Keratinocyte (primary cell): ENCODE measurements at places on chromosomes 1 and 21. TPM values are rescaled to one million over a fixed set of nuclear protein-coding genes. Genes with fewer than 3 reads are reported as not detected.

DNA sequence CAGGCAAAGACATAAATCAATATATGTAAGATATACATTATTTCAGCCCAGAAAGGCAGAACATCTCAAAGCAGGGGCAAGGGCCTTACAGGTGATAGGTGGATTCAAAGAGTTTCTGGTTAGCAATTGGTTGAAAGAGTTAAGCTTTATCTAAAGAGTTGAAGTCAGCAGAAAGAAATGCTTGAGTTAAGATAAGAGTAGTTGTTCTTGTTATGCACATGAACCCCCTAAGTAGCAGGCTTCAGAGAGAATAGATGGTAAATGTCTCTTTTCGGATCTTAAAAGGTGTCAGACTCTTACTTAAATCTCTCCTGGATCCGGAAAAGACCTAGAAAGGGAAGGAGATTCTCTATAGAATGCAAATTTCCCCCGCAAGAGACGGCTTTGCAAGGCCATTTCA, 8.3 kb upstream of the ZBTB40 start:
- H3K4me3 ChIP-seq = no peak overlapping the region
- peaks cover 3% of the 10 kb centered on the region for H3K27me3 ChIP-seq
- no peaks in the 10 kb centered on the region for H3K4me1 ChIP-seq
- H3K27ac ChIP-seq = no peak overlapping the region
- DNase-seq = no peak

- no peak overlapping the region for H3K4me3 ChIP-seq
Measured at GRCh38 chr1:51088474-51088873, 13.6 kb upstream of the C1orf185 start.

DNA sequence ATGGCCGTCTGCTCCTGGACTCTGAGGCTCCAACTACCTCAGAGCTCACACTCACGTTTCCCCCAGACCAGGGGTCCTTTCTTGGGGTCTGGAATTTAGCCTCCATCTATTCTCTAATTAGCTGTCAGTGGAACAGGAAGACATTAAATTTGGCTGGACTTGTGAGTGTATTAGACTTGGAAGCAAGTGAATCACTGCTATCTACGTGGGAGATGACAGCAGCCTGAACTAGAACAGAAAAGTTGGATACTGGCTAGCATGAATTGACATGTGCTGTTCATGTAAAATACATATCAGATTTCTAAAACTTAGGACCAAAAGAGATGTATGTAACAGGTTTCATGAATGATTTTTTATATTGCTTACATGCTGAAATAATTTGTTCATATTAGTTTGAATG, 28.0 kb downstream of the TAF5L start:
- no peaks in the 10 kb centered on the region for H3K4me1 ChIP-seq
- peaks cover 20% of the 10 kb centered on the region for H3K36me3 ChIP-seq
- H3K27ac ChIP-seq = no peak overlapping the region

- no peaks in the 10 kb centered on the region for H3K36me3 ChIP-seq
- no peak for DNase-seq
Measured at GRCh38 chr1:232585486-232585885, 44.4 kb downstream of the SIPA1L2 start.

- no peaks in the 10 kb centered on the region for H3K36me3 ChIP-seq
- H3K27me3 ChIP-seq = no peaks in the 10 kb centered on the region
- no peak overlapping the region for H3K4me3 ChIP-seq
- DNase-seq = no peak
Measured at GRCh38 chr1:230303069-230303468, 123.1 kb downstream of the PGBD5 start.

- H3K36me3 ChIP-seq = no peaks in the 10 kb centered on the region
- peaks cover 6% of the 10 kb centered on the region for H3K4me1 ChIP-seq
- no peak overlapping the region for H3K27ac ChIP-seq
- no peaks in the 10 kb centered on the region for H3K27me3 ChIP-seq
- H3K4me3 ChIP-seq = no peak overlapping the region
Measured at GRCh38 chr1:47208374-47208850, 18.6 kb upstream of the PDZK1IP1 start.

NOC2L gene
- 51.0 to 74.0 TPM (median 51.8 TPM) in 3 replicates for polyA plus RNA-seq

GRCh38 chr1:63790989-63791388, 17.2 kb downstream of the ROR1 start:
- H3K27ac ChIP-seq = no peak overlapping the region
- no peak overlapping the region for H3K4me3 ChIP-seq

DNA sequence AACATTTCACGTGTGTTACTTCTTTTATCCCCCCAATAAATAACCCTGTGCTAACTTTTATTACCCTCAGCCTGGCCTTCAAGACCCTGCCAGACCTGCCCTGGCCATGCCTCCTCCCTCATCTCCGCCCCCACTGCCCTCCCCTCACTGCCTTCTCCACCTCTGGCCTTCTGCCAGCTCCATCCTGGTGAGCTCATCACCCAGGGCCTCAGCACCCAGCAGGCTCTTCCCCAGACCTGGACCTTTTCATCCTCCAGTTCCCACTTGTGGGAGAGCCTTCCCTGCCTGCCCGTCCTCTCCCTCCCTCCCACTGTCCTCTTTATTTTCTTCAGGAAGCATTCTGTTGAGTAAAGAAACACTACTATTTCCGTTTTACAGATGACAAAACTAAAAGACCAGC, 72.0 kb downstream of the SLC66A1 start:
- H3K4me1 ChIP-seq = peaks cover 8% of the 10 kb centered on the region
- DNase-seq = no peak
- H3K36me3 ChIP-seq = peaks cover 17% of the 10 kb centered on the region
- H3K27me3 ChIP-seq = no peaks in the 10 kb centered on the region

DNA sequence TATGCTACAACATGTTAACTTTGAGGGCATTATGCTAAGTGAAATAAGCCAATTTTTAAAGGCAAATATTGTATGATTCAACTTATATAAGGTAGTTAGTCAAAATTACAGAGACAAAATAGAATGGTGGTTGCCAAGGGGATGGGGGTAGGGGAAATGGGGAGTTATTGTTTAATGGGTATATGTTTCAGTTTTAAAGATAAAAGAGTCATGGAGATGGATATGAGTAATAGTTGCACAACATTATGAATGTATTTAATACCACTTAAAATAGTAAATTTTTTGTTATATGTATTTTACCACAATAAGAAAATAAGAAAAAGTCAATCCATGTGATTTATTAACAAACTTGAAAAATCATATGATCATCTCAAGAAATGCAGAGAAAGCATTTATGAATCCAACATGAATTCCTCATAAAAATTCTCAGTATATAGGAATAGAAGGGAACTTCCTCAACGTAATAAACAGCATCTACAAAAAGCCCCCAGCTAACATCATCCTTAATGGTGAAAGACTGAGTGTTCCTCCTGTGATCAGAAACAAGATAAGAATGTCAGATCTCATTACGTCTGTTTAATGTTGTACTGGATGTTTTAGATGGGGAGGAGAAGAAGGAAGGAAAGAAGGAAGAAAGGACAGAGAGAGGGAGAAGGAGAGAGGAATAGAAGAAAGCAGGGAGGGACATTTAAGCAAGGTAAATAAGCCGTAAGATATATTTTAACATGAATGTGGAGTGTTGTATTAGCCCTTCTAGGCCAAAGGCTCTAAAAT, 6.7 kb upstream of the TSEN15 start:
- no peak for DNase-seq
- H3K27me3 ChIP-seq = peaks cover 7% of the 10 kb centered on the region
- no peaks in the 10 kb centered on the region for H3K4me1 ChIP-seq
- H3K4me3 ChIP-seq = no peak overlapping the region

DNA sequence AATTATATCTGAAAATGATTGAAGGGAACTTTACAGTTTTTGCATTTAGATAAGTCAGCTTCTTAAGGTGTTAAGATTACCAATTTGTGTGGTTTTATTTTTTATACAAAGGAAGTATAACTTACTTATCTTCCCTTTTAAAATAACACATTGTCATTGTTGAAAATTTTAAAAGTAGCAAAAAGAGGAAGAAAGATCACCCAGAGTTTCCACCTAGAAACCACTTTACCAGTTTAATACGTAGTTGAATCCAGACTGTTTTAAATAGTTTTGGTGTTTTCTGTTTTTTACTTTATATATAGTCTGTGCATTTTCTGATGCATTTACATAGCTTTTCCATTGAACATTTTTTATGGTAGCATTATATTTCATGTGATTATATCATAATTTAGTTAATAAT, 6.1 kb downstream of the CCDC18 start:
- no peaks in the 10 kb centered on the region for H3K4me1 ChIP-seq
- H3K4me3 ChIP-seq = no peak overlapping the region
- DNase-seq = no peak
- no peaks in the 10 kb centered on the region for H3K27me3 ChIP-seq

TTC39A gene
- 0.58 to 1.4 TPM (median 1.4 TPM) in 3 replicates for polyA plus RNA-seq

VASH2 gene
- polyA plus RNA-seq = 0.03 to 0.04 TPM in 2 of 3 replicates, not detected in the other

LCE1D gene
- 0.33 TPM in 1 of 3 replicates, not detected in the others for polyA plus RNA-seq

- no peak for DNase-seq
- no peaks in the 10 kb centered on the region for H3K27me3 ChIP-seq
- H3K4me1 ChIP-seq = peaks cover 50% of the 10 kb centered on the region
- H3K36me3 ChIP-seq = no peaks in the 10 kb centered on the region
Measured at GRCh38 chr1:202807926-202808757, at the start of gene KDM5B. KDM5B (minus strand) TSS chr1:202808421; CDS start chr1:202808305, 116 bp downstream.

LEFTY1 gene
- polyA plus RNA-seq = not detected in 3 replicates

- no peak overlapping the region for H3K4me3 ChIP-seq
- no peaks in the 10 kb centered on the region for H3K4me1 ChIP-seq
- H3K36me3 ChIP-seq = no peaks in the 10 kb centered on the region
- H3K27me3 ChIP-seq = peaks cover 11% of the 10 kb centered on the region
Measured at GRCh38 chr1:2571348-2571747, 15.2 kb downstream of the TNFRSF14 start.

DNA sequence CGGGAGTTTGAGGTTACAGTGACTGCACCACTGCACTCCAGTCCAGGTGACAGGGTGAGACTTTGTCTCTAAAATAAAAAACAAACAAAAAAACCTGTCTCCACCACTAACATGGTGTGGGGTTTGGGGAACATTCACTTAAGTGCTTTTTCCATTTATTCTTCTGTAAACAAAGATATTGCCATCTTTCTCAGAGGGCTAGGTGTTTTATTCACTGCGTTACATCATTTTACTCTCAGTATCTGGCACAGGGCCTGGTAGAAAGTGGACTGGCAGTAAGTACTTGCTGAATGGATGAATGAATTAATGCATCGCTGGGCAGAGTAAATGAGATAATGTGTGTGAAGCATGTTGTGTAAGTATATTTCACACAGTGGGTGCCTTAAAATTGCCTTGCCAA, 20.1 kb downstream of the KIAA0040 start:
- DNase-seq = no peak
- no peak overlapping the region for H3K27ac ChIP-seq
- H3K4me1 ChIP-seq = peaks cover 41% of the 10 kb centered on the region
- no peak overlapping the region for H3K4me3 ChIP-seq

DNA sequence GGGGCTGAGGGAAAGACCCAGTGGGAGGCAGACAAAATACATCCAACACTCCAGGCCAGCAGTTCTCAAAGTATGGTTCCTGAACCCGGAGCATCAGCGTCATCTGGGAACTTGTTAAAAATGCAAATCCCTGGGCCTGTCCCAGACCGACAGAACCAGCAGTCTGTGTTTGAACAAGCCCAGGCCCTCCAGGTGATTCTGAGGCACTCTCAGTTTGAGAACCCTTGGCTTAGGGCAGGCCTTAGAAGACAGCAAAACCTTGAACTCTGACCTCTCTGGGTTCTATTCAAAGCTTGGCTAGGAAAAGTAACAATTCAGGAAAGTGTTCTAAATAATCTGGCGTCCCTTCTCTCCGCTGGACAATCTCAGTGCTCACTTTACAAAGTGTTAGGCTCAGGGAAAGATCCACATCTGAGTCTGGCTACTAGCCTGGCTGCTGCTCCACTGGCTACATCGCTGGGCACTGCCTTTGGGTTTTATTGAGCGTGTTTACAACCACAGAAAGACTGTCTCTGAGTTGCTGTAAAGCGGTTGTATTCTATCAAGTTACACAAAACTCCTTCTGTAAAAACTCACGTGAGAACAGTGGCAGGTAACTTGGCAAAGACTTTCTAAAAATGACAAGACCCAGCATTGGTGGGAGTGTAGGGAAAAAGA, 166.1 kb downstream of the HIVEP3 start:
- no peak overlapping the region for H3K4me3 ChIP-seq
- H3K36me3 ChIP-seq = no peaks in the 10 kb centered on the region
- DNase-seq = no peak
- peaks cover 9% of the 10 kb centered on the region for H3K4me1 ChIP-seq
- H3K27ac ChIP-seq = peak overlapping the region; percentile 6
- no peaks in the 10 kb centered on the region for H3K27me3 ChIP-seq

- no peaks in the 10 kb centered on the region for H3K27me3 ChIP-seq
- H3K27ac ChIP-seq = peak overlapping the region; percentile 92
- peaks cover 8% of the 10 kb centered on the region for H3K36me3 ChIP-seq
- DNase-seq = no peak
- peaks cover 82% of the 10 kb centered on the region for H3K4me1 ChIP-seq
Measured at GRCh38 chr1:158011714-158012113, 18.3 kb downstream of the KIRREL1 start.

CDCA8 gene
- polyA plus RNA-seq = 3.7 to 22.1 TPM (median 15.1 TPM) in 3 replicates

DNA sequence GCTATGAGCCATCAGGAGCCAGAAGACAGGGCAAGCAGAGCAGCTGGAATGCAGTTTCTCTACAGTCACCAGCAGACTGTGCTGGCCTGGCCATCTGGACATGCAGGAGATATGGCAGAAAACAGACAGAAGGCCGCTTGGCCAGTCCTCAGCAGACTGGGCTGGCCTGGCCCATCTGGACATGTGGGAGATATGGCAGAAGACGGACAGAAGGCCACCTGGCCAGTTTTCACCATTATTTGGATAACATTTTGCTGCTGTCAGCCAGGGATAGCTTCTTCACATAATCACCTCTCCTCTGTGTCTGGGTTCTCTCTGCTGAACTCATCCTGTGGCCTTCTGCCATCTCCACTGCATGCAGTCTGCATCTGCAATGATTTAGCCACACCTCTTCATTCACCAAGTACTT, 25.0 kb upstream of the CACYBP start:
- H3K36me3 ChIP-seq = no peaks in the 10 kb centered on the region
- no peaks in the 10 kb centered on the region for H3K27me3 ChIP-seq
- no peak overlapping the region for H3K27ac ChIP-seq
- H3K4me1 ChIP-seq = peaks cover 22% of the 10 kb centered on the region

TPM3 gene
- 294 to 691 TPM (median 585 TPM) in 3 replicates for polyA plus RNA-seq

PYHIN1 gene
- 0.14 to 0.82 TPM (median 0.37 TPM) in 3 replicates for polyA plus RNA-seq

- H3K4me1 ChIP-seq = peaks cover 25% of the 10 kb centered on the region
- H3K36me3 ChIP-seq = no peaks in the 10 kb centered on the region
- H3K27ac ChIP-seq = peak overlapping the region; percentile 23
- no peak for DNase-seq
- no peak overlapping the region for H3K4me3 ChIP-seq
- H3K27me3 ChIP-seq = no peaks in the 10 kb centered on the region
Measured at GRCh38 chr1:30700528-30701257, 22.7 kb downstream of the MATN1 start.

KRTAP19-1 gene
- polyA plus RNA-seq = 0.44 to 0.72 TPM in 2 of 3 replicates, not detected in the other

GRCh38 chr1:243354511-243355153, 98.8 kb downstream of the SDCCAG8 start:
- no peaks in the 10 kb centered on the region for H3K27me3 ChIP-seq
- no peaks in the 10 kb centered on the region for H3K4me1 ChIP-seq
- DNase-seq = no peak
- H3K27ac ChIP-seq = no peak overlapping the region

TTC3 gene
- polyA plus RNA-seq = 37.0 to 42.8 TPM (median 38.5 TPM) in 3 replicates

- H3K36me3 ChIP-seq = no peaks in the 10 kb centered on the region
- H3K4me3 ChIP-seq = no peak overlapping the region
- no peaks in the 10 kb centered on the region for H3K4me1 ChIP-seq
- no peaks in the 10 kb centered on the region for H3K27me3 ChIP-seq
- DNase-seq = no peak
Measured at GRCh38 chr1:227709451-227709850, 25.7 kb downstream of the JMJD4 start.
